ENCODE measurements at places on chromosomes 3 and 15.

DNA sequence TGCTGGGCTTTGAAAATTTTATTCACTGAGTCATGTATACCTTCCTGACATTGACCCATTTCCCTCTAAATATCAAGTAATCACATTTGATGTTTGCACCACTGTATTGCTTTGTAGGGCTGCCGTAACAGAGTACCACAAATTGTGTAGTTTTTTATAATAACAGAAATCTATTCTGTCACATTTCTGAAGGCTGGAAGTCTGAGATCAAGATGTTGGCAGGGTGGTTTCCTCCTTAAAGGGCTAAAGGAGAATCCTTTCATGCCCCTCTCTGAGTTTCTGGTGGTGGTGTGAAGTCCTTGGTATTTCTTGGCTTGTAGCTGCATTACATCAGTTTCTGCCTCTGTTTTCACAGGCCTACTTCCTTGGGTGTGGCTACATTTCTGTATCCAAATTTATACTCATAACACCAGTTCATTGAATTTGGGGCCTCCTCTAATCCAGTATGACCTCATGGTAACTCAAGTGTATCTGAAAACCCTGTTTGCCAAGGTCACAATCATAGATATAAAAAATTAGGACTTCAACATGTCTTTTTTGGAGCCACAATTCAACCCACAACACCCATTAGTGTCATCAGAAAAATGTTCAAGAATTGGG, 29.1 kb upstream of the ST6GAL1 start:
- DNase-seq: no peak

- DNase-seq: no peak
Measured at GRCh38 chr15:95450413-95450812, 880.1 kb upstream of the NR2F2 start.

- DNase-seq: no peak
Measured at GRCh38 chr3:136110481-136110880, 85.7 kb downstream of the MSL2 start.

DNA sequence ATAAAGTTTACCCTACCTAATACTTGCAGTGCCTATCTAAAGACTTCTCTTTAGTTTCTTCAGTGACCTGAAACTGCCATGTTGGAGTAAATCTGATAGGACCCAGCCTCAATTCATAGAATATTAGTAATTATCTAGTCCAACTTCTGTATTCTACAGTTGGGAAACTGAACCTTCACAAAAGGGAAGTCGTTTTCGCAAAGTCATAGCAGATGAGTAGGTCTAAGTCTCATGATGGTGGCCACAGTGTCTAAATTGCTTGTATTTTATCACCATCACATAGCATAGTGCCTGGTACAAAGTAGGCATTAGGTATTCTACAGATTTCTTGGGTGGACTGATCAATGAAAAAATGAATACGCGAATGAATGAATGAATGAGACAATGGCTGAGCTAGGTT, 8.4 kb downstream of the GMNC start:
- DNase-seq: no peak

- DNase-seq: no peak
Measured at GRCh38 chr15:42240823-42241222, 32.2 kb upstream of the GANC start.

GRCh38 chr3:108780235-108780634, 23.0 kb upstream of the RETNLB start:
- DNase-seq: no peak

DNA sequence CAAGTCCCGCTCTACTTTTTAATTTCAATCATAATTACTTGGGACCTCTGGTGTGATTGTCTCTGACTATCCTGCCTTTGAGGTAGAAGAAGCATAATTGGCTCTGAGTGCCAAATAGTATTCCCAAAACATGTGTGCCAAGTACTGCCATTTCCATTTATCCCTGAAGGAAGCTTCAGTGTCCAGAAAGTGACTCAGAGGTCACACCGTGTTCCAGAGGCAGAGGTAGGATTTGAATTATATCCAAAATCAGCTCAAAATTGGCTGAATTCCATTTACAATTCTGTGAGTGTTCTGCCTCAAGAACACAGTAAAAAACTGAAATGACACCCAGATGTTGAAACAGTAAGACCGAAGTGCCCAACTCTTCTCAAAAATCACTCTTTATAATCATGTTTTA, 255.3 kb downstream of the RSL24D1 start:
- DNase-seq: no peak

DNA sequence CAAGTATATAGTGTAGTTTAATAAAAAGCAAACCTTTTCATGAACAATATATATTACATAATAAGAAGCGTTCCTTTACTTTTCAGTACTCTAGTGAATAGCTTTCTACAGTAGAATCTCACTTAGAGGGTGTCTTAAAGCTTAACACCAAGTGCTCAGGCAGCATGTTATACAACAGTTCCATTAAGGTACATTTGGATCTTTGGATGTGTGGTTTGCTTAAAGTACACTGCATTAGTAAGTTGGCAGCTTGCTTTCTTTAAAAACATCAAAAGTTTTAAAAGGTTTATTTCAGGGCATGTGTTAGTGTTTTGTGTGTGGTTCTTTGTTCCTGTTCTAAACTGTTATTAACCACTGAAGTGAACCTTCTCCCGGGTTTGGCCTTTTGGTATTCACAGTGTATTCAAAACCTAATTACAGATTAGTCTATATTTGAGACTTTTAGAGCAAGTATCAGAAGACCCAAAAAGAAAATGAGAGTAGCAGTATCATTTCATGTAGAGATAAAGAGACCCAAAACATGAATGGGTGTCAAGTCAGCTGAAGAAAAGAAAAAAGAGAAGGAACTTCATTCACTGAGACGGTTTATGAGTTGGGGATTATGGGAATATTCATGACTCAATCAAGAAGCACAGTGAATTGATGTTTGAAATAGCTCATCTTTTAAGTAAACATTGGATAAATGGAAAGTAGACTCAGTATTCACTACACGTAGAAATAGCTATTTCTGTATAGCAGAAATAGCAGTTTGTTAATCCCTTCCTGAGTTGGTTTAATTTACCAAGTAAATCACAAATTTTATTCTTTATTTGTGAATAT, 93.9 kb downstream of the OPA1 start:
- DNase-seq: no peak

- DNase-seq: no peak
Measured at GRCh38 chr3:184373422-184373821, 4.6 kb downstream of the THPO start.

DNA sequence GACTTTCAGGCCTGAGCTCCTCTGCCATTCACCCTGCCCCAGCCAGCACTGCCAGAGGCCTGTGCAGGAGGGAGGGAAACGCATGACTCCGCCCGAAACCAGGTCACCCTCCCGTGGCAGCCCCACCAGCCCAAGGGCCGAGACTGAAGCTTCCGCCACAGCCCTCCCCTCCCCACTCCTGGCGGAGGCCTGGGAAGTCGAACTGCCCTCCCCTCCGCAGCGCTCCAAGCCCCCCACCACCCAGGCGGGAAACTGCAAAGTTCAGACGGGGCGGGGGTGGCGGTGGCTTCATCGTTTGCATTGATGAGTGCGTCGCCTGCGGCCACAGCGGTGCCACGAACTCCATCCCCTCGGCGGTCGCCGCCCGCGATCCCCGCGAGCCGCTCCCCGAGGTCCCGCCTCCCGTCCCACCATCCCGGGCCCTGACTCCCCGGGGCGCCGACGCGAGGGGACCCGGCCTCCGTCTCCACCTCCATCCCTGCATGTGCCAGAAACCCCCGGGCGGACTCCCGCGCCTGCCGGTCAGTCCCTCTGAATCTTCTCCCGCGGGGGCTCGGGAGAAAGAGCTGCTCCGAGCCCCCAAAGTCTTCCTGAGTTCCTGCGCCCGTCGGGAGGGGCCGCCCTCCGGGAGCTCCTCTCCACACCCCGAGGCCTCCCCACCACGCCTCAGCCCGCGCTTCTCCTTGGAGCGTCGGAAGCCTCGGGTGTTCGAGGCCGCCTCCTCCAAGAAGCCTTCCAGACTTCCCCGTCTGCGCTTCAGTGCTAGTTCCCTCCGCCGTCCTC, 698 bp downstream of the MELTF start:
- no peak for DNase-seq

- no peak for DNase-seq
Measured at GRCh38 chr3:169308654-169309250, 354.8 kb downstream of the MECOM start.

GRCh38 chr15:78006567-78007205, 70.8 kb downstream of the TBC1D2B start:
- DNase-seq: no peak

- DNase-seq: peak; percentile 33
Measured at GRCh38 chr3:53161820-53162671, 1.0 kb downstream of the PRKCD start.

DNA sequence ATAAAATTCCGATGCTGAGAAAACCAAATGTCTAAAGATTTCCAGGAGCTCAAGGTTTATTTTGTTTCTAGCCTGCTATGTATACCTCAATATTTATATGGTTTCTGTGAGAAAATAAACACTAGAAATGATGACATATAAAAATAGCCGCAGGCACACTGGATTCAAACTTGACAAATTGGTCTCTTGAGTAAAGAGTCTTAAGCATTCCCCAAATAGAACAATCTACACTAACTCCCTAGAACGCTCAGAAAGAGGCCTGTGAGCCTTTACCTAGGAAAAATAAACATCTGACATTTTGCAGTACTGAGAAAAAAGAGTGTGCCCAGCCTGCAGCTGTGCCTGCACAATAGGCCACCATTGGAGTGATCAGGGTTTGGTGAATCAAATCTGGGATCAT, 75.2 kb downstream of the NEK10 start:
- no peak for DNase-seq

DNA sequence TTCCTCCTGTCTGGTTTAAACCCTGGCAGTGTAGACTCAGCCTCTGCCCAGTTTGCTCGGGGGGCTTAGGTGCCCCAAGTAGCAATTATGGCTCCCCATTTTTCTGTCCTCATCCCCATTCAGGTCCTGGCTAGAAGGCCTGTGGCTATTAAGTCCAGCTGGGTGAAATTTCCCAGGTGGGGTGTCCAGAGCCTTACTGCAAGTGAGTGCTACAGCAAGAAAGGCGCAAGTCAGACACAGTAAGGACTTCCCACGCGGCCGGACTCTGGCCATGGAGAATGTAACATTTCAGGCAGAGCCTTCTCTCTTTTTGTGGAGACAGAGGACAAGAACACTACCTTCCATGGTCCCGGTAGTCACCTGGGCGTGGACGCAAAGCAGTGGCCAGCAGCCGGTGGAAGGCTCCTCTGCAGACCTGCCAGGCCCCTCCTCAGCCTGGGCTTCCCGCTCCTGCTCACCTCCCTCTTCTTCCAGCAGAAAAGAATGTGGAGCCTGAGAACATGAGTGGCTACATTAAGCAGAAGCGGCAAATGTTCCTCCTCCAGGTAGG, 23.3 kb downstream of the CFAP100 start:
- DNase-seq: no peak

DNA sequence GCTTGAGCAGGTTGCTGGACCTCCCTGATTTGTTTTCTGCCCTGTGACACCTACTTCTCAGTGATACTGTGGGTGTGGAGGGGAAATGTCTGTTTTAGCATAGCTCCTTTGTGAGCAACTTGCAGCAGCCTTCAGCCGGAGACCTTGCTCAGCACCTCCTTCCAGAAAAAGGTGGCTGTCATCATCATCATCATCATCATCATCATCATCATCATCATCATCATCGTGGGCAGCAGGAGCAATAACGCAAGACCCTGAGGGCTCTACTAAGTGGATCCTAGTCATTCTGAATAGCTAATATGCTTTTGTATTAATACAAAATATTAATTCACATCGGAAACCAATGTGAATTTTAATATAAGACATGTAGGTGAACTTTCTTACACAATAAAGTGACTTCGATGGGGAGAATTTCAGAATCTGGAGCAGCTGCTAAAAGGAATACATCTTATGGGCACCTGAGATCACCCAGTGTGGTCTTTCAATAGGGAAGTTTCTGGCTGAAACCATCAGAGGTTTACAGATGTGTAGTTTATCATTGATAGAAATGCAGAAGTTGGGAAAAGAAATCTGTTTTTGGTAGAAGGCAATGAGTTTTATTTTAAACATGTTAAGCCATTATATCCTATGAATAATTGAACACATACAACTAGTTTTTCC, 8.6 kb downstream of the GABRR3 start:
- no peak for DNase-seq

GRCh38 chr3:151166161-151166560, 36.9 kb downstream of the GPR171 start:
- no peak for DNase-seq

- no peak for DNase-seq
Measured at GRCh38 chr3:49689046-49689907, at the start of the genes MST1 and RNF123. MST1 (minus strand) TSS chr3:49689474; CDS start chr3:49688691, 783 bp downstream. RNF123 (plus strand) TSS chr3:49689557; CDS start chr3:49691166, 1,609 bp downstream.

GRCh38 chr15:78301828-78302227, 2.4 kb upstream of the SKIC8 start:
- DNase-seq: no peak

DNA sequence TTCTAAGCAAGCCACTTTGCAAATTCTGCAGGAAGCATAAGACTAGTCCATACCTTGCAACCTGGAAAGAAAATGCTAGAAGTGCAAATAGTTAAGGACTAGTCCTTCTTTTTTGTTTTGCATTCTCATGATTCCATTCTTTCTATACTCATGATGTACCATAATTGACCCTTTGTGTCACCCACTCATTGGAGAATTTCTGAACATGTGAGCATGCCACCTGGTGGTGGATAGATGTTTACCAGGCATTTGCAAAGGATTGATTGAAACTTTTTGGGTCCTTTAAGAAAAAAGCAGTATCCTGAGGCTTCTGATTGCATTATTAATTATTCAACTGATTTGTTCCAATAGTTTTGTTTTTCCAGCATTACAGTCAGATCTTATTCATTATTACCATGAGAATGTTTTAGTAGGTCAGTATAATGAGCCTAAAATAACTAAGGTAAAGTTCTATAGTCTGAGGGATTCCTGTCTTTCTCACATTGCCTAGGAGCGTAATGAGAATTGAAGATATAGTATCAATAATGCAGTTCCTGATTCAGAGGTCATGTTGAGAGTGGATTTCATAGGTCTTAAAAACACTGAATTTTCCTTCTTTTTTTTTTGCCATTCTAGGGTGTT, 20.2 kb upstream of the DIPK2A start:
- DNase-seq: no peak

DNA sequence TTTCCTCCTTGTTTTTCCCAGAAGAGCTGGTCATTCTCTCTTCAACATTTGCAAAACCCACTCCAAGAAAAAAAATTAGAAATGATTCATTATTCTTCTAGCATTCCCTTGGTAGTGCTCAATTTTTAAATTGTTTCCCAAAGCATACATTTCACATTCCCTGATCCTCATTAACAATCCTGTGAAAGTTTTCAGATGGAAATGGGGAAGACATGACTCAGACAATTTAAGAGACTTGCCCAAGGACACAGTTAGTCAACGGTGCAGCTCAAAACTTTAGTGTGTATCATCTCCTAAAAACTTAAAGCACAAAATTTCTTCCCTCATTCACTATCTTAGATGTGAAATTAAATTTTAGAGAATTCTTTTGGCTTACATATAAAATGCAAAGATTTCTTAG, 17.1 kb upstream of the ABI3BP start:
- no peak for DNase-seq

- no peak for DNase-seq
Measured at GRCh38 chr3:127330385-127330784, 42.5 kb upstream of the PRR20G start.
